ENCODE measurements at places on chromosomes 2 and 18.

DNA sequence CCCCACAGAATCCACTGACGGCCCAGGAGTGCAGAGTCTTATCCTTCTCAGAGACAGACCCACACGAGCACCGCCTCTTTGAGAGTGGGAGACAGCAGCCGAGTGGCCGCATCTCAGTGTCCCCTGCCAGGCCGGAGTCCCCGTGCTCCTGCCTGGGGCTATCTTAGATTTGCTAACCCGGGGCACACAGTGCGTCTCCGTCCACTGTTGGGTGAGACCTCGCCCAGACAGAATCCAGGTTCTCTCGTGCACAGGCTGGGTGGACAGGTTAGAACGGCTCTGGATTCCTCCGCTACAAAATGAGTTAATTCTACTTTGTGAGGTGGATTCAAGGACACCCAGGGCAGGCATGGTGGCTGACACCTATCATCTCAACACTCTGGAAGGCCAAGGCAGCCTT lies 88.3 kb downstream of the ZNF516 start:
- no peak for DNase-seq

- DNase-seq: peak; percentile 44
Observed at GRCh38 chr2:64063924-64064331, 44.7 kb upstream of the VPS54 start.

GRCh38 chr18:61840324-61840723 lies 52.5 kb downstream of the RNF152 start:
- DNase-seq: no peak

GRCh38 chr2:126953483-126953882 lies 54.8 kb downstream of the TEX51 start:
- DNase-seq: no peak

DNA sequence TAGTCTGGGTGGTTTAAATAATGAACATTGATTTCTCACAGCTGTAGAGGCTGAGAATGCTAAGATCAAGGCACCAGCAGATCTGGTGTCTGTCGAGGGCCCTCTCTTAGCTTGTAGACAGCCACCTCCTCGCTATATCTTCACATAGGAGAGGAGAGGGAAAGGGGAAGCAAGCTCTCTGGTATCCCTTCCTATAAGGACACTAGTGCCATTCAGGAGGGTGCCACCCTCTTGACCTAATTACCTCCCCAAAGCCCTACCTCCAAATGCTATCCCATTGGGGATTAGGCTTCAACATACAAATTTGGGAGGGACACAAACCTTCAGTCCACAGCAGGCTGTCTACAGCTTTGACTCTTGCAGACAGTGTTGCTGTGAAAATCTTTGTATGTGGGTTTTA lies 76.7 kb downstream of the BOLA3 start:
- DNase-seq: peak; percentile 51

- DNase-seq: no peak
Observed at GRCh38 chr2:156539086-156539860, 103.1 kb downstream of the GPD2 start.
